ENCODE measurements at places on chromosomes 13 and 19. TPM values are rescaled to one million over a fixed set of nuclear protein-coding genes. Genes with fewer than 3 reads are reported as not detected.

The ZNF470 gene
- 3.7 TPM for total RNA-seq

The REEP6 gene
- 0.57 TPM for total RNA-seq

The CEACAM16 gene
- total RNA-seq = not detected

The RANBP3 gene
- total RNA-seq = 70.7 TPM

The VWA8 gene
- 23.8 TPM for total RNA-seq

The PSPN gene
- 0.93 TPM for total RNA-seq

The ZNF628 gene
- total RNA-seq = 2.4 TPM

The NKPD1 gene
- total RNA-seq = under 0.01 TPM

Measured in thoracic aorta endothelial cell (primary cell).